ENCODE measurements at places on chromosomes 2 and 18.

DNA sequence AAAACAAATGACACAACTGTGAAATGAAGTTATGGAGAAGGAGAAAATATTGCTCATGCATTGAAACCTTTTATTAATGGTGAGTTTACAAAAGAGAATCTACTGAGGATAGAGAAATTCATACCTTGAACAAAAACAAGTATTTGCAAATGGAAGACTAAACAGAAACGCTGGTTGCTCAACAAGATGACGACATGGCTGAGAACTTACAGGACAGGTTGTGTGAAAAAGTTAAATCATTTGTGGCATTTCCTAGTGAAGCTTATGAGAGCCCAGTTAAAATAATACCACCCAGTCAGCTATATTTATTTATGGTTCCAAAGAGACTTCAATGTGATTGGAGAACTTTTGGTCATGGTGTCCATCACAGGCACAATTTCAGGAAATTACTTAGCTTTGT lies 148.6 kb upstream of the PKDCC start:
- DNase-seq = no peak

DNA sequence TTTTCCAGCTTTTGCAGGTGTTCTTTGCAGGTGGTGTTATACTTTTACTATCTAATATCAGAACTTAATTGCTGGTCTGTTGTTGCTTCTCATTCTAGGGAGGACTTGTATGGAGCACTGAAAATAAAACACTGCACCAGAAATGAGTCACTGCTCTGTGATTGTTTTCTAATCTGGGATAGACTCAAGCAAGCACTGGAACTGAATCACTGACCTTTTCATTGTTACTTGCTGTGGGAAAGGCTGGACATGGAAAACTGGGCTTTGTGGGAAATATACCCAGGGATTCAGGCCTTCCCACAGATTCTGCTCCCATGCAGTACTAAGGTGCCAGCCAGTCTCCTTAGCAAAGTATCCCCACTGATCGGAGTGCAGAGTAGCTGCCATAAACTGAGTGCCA lies 470.0 kb upstream of the GCFC2 start:
- no peak for DNase-seq

- no peak for DNase-seq
Measured at GRCh38 chr2:226181909-226182308, 617.7 kb downstream of the IRS1 start.

DNA sequence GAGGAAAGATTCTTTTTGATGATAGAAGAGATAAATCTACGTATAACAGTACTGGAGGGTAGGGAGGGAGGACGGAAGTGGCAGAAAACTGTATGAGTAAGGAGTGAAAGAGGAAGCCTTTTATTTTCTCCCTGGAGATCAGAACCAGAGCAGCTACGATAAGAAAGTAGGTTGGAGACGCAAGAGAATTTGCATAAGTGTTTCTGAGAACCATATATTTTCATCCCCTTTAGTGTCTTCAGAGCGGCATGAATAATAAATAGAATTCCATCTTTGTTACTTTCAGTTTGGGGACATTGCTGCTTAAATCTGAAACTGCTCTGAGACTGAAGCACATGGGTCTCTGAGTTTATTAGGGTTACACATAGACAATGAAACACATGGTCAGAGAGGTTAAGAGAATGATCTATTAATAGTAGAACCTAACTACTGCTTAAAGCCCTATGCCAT lies 230.2 kb upstream of the TNP1 start:
- DNase-seq = no peak

DNA sequence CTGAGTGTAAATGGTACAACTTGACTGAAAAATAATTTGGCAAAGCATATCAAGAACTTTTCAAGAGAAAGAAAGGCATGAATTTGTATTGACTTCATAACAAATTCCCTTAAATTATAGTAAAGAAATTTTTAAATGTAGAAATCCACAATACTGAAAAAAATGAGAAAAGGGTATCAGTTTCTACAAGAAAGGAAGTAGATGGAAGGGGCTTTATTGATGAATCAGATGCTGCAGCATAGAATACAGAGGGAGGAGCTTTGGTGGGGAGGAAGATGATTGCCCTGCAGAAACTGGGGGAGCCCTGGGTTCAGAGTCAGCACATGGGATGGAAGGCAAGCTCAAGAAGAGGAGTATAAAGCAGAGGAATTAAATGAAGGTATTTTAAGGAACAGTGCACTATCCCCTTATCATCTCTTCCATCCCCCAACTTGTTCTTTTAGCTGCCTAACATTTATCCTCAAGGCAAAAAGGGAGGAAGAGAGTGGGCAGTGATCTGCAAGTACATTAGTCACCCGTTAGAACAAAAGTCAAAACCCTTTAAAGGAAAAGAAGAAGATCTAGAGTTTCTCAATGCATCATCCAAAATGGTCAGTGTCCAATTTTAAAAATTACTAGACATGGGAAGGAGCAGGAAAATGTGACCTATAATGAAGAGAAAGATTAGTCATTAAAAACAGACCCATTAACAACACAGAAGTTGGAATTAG lies 77.7 kb downstream of the KCTD18 start:
- DNase-seq = no peak

Measured in activated CD4-positive, CD25-positive, alpha-beta regulatory T cell treated with anti-CD3 and anti-CD28 coated beads, Interleukin-2, amount 50 U/mL, for 72 hours (primary cell).